ENCODE measurements at places on chromosomes 7 and 10. TPM values are rescaled to one million over a fixed set of nuclear protein-coding genes. Genes with fewer than 3 reads are reported as not detected.

DNA sequence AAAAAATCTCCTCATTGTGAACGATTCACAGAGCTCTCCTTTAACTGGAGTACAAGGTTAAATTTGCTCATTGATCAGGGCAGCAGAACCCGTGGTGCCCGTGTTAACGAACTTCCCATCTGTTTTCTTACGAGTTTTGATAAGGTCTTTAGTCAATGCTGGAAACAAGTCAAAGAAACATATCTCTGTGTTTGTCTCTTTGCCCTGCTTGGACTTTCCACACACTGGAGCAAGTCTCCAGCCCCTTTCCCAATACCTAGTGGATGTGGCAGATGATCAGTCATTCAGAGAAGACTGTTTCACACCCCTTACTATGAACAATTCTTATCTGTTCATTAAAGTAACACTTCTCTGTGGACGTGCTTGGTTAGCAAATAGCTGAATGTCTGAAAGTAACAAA is 121.3 kb downstream of the ARID5B start:
- no peak for DNase-seq

DNA sequence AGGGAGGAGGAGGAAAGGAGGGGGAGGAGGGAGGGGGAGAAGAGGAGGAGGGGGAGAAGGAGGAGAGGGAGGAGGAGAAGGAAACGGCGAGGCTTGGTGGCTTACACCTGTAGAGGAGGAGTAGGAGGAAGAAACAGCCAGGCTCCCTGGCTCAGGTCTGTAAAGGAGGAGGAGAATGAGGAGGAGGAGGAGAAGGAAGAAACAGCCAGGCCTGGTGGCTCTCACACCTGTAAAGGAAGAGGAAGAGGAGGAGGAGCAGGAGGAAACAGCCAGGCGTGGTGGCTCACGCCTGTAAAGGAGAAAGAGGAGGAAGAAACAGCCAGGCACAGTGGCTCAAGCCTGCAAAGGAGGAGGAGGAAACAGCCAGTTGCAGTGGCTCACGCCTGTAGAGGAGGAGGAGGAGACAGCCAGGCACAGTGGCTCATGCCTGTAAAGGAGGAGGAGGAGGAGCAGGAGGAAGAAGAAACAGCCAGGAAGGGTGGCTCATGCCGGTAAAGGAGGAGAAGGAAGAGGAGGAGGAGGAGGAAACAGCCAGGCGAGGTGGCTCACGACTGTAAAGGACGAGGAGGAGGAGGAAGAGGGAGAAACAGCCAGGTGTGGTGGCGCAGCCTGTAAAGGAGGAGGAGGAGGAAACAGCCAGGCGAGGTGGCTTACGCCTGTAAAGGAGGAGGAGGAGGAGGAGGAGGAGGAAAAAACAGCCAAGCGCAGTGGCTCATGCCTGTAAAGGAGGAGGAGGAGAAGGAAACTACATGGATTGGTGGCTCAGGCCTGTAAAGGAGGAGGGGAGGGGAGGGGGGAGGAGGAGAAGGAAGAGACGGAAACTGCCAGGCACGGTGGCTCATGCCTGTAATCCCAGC is 14.9 kb upstream of the CRCP start:
- peak; percentile 61 for DNase-seq

DNA sequence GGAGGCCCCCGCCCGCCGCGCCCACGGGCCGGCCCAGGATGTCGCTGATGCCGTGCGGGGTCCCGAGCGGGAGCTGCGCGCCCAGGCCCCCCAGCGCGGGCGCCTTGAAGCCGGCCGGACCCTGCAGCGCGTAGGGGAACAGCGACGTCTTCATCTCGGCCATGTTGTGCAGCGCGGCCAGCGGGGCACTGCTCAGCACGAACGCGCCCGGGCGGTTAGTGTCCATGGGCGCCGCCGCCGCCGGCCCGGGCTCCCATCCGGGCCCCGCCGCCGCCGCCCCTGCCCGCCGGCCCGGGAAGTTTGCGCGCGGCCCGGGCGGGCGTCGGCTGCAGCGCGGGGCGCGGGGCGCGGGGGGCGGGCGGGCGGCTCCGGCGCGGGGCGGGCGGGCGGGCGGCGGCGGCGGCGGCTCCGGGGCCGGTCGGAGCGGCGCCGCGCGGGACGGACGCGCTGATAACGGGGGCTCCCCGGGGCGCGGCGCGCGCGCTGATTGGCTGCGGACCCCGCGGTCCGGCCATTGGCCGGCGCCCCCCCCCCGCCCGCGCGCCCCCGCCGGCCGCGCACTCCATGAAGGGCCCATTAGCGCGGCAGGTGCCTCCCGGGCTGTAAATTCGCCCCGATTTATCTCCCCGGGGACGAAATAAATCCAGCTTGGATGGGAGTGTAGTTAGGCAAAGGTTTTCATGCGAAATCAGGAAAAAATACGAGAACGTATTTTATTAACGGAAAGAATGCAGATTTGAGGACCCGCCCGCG is at the start of gene NKX6-2:
Gene NKX6-2, minus strand, starts transcription at position 425 of the 753 bp plus-strand sequence. Its CDS starts 199 bp downstream, at position 226.
- no peak for DNase-seq

GRCh38 chr10:69338547-69339450 is 60.5 kb downstream of the HK1 start:
- no peak for DNase-seq

GRCh38 chr7:81155654-81156373 is 237.0 kb upstream of the SEMA3C start:
- DNase-seq = no peak

Gene AGBL3
- total RNA-seq = 5.4 TPM

Gene LBX1
- total RNA-seq = not detected
